Fibroblast of the conjunctiva (primary cell): ENCODE measurements at places on chromosomes 7 and 10.
A peak's percentile ranks its signal among the peaks of the same experiment; 100 is the strongest.

DNA sequence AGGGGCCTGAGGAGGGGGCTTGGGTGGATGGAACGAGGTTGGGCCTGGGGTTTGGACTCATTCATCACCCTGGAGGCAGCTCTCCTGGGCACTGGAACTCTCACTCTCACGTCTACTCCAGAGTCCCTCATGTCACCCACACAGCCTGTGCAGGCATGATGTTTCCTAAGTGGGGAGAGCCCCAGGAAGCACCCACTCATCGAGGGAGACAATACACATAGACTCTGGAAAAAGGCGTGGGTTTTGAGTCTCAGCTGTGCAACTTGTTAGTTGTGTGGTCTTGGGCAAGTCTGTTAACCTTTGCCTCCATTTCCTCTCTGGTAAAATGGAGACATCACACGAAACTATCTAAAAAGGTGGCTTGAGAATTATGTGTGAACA, 25.9 kb upstream of the RBM20 start:
- DNase-seq, result no peak

GRCh38 chr10:105770524-105771212, 1129.6 kb downstream of the SORCS3 start:
- DNase-seq, result no peak

DNA sequence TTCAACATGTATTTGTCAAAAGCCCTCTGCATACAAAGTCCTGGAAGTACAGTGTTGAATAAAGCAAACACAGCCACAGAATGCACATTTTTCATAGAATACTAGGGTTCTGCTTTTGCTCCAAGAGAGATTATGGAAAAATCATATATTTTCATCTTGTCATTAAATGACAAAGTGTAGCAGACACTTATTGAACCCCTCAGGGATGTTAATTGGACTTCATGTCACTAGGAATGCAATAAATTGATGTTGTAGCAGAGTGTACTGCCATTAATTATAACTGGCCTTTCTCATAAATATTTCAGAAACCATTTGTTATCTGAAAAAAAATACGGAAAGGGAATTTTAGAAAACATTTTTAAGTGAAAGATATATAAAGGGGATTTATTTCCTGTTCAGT, 64.5 kb upstream of the TAC1 start:
- DNase-seq, result no peak

DNA sequence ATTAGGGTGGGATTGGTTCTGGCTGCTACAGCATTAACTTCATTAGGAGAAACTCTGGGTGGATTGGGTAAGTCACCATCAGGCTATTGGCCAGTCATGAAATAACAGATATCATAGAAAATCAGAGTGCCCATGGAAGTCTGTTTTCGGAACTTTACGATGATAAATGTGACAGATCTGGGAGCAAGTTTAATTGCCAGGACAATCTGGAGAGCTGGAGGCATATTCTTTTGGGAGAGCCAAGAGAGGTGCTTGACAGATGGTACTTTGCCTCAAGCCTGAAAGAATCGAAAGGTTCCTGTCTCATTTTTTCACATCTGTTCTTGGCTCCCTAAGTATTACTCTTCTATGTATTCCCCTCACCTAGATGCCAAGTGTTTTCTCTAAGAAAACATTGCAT, 369.9 kb downstream of the CNTNAP2 start:
- no peak for DNase-seq

DNA sequence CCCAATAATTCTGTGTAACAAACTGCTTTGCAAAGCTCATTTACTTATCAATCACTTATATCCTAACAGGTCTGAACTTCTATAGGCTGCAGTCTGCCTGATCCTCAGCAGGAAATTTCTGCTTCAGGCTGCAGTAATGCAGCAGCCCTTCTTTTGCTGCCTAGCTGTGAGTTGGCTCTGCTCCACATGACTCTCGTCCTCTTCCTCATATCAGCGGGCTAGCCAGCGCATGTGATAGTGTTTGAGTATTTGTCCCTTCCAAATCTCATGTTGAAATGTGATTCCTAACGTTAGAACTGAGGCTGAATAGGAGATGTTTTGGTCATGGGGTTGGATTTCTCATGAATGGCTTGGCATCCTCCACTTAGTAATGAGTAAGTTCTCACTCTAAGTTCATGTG, 387.8 kb downstream of the SEMA3D start:
- DNase-seq, result no peak

- DNase-seq, result no peak
Measured at GRCh38 chr10:132438091-132439024, 41.4 kb downstream of the PWWP2B start.

- DNase-seq, result no peak
Measured at GRCh38 chr7:65951837-65952578, 30.0 kb downstream of the GUSB start.

DNA sequence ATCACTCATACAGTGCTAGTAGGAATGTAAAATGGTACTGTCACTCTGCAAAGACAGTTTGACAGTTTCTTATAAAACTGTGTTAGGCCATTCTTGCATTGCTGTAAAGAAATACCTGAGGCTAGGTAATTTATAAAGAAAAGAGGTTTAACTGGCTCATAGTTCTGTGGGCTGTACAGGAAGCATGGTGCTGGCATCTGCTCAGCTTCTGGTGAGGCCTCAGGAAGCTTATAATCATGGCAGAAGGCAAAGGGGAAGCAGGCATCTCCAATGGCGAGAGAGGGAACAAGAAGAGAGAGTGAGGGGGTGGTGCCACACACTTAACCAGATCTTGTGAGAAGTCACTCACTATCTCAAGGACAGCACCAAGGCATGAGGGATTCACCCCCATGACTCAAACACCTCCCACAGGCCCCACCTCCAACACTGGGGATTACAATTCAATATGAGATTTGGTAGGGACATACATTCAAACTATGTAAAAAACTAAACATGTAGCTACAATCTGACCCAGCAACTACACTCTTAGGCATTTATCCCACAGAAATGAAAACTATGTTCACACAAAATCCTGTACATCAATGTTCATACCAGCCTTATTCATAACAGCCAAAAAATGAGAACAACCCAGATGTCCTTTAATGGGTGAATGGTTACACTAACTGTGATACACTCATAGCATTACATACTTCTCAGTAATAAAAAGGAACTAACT, 5.0 kb downstream of the ALDH18A1 start:
- DNase-seq, result no peak

DNA sequence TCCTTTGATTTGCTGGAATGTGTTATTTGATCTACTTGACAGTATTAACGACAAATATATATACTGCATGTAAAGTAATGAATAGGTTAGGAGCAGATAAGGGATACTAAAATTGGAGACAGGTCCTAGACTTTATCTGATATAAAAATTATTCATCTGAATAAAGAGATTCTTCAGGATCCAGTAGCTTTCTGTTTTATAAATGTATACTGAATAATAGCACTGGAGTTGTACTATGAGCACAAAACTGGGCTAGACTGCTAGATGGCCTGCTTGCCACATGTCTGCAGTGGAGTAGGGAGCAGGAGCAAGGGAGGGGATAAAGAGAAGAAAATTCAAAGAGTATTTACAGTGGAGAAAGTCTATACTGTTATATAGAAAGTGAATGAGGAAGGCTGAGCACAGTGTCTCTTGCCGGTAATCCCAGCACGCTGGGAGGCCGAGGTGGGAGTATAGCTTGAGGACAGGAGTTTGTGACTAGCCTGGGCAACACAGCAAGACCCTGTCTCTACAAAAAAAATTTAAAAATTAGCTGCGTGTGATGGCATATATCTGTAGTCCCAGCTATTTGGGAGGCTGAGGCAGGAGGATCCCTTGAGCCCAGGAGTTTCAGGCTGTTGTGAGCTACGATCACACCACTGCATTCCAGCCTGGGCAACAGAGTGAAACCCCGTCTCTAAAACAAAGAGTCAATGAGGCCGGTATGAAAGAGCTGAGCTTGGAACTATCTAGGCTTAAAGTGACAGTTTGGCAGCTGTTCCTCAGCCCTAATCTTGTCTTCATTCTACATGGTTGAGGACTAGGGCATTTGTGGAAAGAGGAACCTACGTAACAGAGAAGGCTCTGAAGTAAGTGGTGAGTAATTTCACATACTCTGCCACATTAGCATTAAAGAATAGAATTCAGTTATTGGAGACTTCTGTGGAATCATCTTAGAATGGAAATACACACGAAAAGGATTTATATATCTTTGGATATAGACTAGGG, 41.8 kb downstream of the CD36 start:
- no peak for DNase-seq

- DNase-seq, result no peak
Measured at GRCh38 chr10:1596482-1597099, 140.7 kb downstream of the ADARB2 start.

DNA sequence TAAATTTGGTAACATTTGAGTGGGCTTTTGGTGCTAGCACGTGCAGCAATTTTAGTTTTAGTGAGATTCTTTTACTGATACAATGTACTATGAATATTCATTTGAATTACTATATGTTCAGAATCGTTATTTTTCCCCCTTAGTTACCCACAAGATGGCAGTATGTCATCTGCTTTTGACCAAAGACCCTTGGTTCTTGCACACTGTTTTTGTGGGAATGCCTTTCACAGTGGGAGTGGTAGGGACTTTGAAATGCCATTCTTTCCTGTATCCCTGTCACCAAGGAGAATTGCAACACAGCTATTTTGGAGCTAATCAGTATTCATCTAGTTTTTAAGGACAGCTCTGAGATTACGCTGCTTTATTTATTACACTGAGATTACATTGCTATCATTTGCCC, 40.6 kb downstream of the SEC23IP start:
- DNase-seq, result no peak

GRCh38 chr7:55019691-55020465, 1.1 kb downstream of the EGFR start:
- no peak for DNase-seq

DNA sequence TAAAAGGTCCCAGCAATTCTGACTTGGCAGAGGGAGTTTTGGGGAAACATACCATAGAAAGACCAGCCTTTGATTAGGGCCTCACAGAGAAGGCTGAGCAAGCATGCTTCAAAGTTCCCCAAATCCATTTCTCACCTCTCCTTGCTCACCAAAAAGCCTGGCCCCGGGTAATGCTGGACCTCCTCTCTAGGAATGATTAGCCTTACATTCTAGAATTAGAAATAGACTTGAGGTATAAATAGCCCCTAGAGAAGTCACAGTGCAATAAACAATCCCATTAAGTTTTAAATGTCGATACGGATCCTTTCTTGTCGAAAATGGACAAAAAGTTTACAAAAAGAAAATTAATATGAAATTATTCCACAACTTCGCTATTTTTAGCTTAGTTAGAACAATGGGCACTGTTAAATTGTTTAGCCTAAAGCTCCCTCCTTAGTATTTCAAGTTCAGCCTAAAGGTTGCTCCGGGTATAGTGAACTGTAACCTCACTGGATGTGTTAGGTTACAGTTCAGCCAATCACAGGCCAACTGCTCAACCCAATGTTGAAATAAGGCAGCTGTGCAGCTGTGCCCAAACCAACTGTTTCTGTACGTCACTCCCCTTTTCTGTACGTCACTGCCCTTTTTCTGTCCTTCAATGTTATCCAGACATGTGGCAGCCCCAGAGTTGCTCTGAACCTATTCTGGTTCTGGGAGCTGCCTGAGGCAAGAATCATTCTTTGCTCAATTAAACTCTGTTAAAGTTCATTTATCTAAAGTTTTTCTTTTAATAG, 7.9 kb upstream of the GSDME start:
- no peak for DNase-seq

- no peak for DNase-seq
Measured at GRCh38 chr10:81403451-81403850, 471.5 kb upstream of the NRG3 start.

DNA sequence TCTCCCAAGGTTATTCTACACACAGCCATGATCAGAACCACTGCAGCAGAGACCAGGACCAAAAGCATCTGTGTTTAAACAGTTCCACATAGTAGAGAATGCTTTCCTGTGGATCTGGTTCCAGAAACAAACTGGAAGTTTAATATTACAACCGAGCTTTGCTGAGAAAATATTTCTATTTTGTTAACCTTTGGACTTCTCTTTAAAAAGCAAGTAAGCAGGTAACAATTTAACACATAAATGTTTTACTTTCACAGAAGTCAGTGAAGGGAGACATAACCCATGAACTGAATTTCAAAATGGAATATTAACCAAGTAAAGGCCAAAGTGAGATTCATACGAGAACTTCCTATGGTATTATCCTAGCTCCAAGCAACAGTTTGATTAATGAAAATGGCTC, 98.6 kb upstream of the PHYHIPL start:
- no peak for DNase-seq

GRCh38 chr10:8039321-8039881, 15.1 kb upstream of the GATA3 start:
- no peak for DNase-seq

DNA sequence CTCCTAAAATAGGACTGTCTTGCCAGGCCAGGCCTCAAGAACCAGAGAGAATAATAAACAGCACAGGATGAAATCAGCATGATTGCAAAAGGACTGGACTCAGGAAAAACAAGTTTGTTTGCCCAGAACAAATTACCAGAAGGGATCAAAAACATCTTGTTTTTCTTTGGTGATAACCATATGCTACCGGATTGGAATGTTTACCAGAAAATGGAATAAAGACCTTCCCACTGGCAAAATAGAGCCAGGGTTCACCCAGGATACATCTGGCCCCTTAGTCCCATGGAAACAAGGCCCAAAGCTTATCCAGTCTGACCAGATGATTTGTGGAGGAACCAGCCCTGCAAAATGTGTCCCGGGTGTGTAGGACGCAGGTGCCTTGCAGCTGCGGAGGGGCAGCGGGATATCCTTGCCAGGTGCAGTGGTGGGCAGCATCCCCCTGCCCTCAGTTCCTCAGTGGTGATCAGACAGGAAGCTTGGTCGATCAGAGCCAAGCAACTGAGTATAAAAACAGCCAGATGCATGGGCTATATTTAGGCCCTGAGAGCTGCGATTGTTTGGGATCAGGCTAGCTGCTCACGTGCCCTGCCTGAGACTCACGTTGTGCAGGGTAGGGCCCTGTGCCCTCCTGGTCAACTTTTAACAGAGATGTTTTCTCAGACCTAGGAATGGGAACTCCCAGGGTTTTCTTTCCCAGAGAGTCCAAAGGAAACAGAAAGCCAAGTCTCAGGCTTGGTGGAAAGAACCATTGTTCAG, 4.6 kb upstream of the ZNF22 start:
- peak; percentile 49 for DNase-seq

DNA sequence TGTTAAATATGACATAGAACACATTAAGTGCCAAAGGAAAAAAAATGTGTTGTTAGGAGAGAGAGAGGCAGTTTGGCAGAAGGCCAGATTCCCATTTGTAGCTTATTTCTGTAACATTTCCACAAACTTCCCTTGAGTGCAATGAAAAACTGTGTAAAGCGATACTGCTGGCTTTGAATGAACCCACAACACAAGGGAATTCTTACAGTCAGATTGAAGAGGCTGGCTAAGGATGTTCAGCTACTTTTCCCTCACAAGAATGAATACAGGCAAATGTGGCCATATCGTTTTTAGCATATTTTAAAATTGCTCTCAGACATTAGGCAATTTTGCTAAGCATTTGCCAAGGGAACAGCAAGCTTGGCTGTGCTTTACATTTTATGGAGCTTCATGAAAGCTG, 614.1 kb upstream of the FZD8 start:
- peak; percentile 32 for DNase-seq
